ENCODE measurements at places on chromosomes 12 and 14.

DNA sequence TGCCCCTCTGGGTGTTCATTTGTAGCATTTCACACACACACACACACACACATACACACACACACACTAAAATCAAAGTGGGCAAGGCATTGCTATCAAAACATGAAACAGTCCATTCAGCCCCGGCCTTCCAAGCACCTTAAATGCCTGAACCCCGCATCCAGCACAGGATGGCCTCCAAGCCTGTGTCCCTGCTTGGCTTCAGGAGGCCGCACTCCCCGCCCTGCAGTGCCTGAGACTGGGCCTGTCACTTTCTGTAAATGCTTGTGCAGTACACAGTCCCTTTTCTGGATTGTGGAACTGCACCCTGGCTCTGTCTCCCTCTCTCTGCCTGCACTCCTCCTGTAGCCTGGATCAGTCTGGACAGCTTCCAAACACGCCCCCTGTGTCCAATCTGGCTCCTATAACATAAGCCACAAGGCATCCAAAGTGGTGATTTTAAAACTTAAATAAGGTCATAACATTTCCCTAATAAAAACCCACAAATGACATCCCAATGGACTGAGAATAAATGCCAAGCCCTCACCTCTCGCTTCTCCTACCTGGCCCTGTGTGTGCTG, 972.2 kb upstream of the TMEM132C start:
- no peak for DNase-seq

DNA sequence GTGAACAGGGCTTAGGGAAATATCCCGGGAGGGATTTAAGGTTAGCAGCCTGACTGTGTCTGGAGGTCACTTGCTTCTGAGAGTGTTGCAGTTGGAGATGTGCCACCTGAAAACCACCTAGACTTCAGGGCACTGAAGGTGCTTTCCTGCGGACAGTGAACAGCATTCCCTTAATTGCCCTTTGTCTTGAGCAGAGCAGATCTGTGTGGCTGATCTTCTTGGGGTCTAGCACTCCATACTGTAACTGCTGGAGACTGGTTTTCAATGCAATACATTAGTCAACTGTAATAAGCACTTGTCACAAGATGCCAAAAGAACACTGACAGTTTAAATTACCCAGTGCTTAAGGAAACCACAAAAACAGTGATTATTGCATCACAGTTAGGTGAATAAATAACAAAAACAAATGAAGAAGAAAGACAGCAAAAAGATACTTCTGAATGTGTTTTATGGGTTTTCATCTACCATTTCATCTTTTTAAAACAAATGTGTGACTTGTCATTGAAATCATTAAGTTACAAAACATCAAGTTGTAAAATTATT, 111.8 kb downstream of the PRIMA1 start:
- DNase-seq: no peak

DNA sequence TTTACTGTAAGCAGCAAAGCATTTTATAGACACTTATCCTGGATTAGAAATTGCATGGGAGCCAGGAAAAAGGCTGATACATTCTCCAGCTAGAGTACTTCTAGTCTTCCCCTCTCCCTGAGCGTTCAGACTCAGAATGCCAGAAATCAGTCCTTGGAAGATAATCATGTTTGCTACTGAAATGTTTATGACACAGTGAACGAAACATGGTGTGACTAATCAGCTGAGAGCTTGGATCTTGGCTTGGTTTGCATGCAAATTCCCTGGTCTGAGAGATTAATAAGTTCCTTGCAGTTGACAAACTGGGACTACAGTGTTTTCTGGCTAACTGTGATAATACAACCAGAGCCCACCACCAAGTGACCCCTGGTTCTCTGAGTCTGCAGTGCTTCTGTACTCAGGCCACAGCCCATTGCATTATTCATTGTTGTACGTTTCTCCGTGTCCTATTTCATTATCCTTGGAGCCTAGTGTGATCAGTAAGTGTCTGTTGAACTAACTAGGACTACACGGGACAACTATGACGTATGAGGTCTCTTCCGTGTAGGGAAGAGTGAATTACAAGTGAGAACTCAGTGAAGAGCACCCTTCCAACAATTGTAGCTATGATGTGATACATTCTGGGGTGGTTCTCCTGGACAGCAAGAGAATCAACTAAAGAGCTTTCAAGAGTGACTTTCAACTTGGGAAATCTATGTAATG, 34.6 kb upstream of the EVL start:
- peak; percentile 33 for DNase-seq

GRCh38 chr14:35134329-35135123, 12.2 kb downstream of the PRORP start:
- no peak for DNase-seq

DNA sequence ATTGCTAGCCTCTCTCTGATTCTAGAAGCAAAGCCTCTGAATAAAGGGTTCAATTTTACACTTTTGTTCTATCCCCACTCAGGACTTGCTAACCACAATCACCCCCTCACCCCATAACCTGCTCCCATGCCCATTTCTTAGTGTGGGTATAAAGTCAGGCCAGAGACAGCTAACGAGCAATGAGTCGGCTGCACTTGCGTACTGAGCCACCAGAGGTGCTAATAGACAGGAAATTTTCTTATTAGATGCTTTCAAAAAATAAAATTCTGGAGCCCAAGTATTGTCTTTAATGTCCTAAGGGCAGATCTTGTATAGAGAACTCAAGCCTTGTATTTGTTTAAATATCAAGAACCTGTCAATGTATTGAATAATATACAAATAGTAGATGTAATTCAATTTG, 256.9 kb downstream of the SYT1 start:
- peak; percentile 13 for DNase-seq

GRCh38 chr14:64049616-64050381, 197.0 kb downstream of the SYNE2 start:
- no peak for DNase-seq

GRCh38 chr14:61514927-61515326, 180.4 kb upstream of the HIF1A start:
- DNase-seq: no peak

DNA sequence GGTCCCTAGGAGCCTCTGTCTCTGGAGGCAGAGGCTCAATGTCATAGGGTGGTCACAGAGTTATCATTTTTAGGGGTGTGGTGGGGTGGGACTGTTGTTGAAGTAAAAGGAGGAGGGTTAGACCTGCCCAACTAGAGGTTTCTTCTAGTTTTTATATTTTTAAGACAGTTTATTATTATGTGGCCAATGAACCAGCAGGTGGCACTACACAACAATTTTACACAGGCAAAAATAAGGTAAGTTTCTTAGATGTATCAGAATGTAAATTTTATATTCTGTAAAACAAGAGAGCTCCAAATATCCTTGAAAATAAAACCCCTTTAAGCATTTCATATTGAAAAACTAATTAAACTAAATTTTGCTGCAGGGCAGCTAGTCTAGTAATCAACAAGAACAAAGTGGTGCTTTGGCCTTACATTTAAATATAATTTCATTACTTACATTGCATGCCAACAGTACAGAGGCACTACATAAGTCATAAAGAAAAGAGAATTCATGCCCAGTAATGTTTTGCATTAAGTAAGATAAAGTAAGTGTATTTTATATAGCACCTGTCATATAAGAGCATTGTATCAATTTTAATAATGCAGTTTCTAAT, 22.2 kb upstream of the OVCH1 start:
- peak; percentile 64 for DNase-seq

DNA sequence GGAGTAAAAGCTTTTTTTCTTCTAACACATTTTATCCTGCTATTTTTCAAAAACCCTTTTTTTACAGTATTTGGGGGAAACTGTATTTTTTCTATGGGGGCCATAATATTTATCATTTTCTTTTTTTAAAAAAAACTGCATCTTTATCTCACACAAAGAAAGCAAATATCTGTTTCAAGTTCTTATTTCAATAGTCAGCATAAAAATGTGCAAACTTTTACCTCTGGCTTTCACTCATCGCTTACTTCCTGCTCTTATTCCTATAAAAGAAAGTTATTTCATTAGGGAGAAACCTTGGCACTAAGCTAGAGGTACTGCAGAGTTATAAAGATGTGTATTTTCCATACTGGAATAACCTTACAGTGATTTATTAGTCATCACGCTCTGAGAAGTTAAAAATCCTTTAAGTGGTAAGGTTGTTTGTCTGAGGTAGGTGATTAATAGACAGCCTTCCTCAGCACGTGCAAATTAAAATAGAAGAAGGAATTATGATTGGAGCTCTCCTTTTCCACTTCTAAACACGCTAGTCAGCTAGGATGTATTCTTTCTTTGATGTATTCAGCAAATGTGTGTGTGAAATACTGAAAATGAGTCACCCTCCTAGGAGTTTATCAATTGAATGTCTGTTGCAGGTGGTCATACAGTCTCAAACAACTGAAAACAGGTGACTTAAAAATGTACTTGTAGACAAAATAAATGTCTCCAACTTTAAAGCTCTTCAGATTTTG, 461.0 kb downstream of the GXYLT1 start:
- DNase-seq: no peak

DNA sequence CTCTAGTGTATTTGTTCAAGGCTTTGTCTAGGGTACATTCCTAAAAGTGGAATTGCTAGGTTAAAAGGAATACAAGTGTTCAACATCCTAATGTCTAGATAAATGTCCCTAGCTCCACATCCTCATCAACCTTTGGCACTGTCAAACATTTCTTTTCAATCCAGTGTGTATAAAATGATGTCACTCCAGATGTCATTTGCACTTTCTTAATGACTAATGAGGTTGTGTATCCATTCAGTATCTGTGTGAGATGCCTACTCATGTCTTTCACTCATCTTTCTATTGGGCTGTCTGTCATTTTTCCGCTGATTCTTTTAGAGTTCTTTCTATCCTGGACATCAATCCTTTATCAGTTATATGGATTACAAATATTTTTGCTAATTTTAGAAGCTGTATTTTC, 43.3 kb downstream of the ARMH4 start:
- no peak for DNase-seq

GRCh38 chr12:4506870-4507269, 31.8 kb upstream of the RAD51AP1 start:
- no peak for DNase-seq

GRCh38 chr12:33942172-33942571, 80.1 kb upstream of the ALG10 start:
- DNase-seq: no peak

DNA sequence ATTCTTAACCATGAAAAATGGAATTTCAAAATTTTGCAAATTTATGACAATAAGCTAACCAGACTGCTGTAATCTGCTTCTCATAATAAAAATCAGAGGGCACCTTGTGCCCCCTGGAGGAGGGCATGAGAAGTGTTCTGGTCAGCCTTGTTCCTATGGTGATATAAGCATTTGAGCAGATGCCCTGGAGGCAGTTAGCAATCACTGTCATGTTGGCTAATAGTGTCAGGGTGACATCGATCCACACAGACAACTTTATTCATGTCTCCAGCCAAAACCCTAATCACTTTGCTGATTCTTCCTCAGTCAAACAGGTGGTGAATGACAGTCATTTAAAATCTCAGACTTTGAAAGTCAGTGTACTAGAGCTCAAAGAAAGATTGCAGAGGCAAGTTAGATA, 943.0 kb downstream of the GALC start:
- DNase-seq: peak; percentile 67

- DNase-seq: no peak
Measured at GRCh38 chr12:32688786-32689185, 9.7 kb downstream of the DNM1L start.

DNA sequence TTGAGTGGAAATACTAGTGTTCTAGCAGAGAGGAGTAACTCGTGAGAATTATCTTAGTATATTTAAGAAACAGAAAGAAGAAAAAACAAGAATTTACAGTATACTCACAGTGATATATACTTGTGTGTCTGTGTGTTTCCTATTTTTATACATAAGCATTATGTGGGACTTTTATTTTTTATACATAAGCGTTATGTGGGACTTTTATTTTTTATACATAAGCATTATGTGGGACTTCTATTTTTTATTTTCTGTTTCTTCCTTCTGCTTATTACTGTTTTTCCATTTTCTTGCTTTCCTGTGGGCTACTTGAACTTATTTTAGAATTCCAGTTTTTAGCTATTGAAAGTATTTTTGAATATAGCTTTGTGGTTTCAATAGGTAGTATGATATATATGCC, 6.9 kb upstream of the ZNF140 start:
- no peak for DNase-seq

DNA sequence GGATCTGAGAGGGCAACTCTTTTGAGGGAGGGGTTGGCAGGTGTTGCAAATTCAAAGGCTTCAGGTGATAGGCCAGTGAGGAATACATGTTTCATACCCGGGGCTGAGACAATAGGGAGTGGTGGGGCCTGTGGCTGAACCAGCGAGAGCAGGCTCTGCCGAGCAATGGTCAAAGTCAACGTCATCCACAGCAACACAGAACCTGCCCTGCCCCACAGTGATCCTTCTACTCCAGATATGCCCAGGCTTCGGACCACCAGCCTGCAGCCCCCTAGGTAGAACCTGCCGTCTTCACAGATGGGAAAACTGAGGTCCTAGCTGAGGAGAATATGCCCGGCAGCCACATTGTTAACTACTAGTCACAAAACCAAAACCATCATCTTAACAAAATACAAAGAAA, 4.1 kb downstream of the SERPINA1 start:
- no peak for DNase-seq

DNA sequence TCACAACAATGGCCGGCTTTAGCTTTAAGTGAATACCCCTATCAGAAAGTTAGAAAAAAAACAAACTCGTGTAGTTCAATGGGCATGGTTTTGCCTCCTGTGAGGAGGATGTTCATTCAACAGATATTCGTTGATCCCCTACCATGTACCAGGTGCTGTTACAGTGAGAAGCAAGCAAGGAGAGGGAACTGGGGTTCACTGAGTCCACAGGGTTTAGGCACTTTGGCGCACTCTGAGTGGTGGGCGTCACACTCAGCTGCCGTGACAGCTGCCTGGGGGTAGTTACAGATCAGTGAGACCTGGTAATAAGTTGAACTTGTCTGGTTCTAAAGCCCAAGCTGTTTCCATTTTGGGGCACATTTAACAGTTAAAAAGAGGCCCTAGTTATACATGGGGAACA, 74.2 kb downstream of the PAPOLA start:
- DNase-seq: no peak
